Upper lobe of left lung (tissue), 6 donors: ENCODE measurements at places on chromosomes 2 and 18. TPM values are rescaled to one million over a fixed set of nuclear protein-coding genes. Genes with fewer than 3 reads are reported as not detected.

DSG4 gene
- not detected for total RNA-seq

GRCh38 chr2:44801841-44802776, 139.4 kb upstream of the SIX3 start:
- no peak for DNase-seq
- peaks cover 43% of the 10 kb centered on the region for H3K27me3 ChIP-seq

DNA sequence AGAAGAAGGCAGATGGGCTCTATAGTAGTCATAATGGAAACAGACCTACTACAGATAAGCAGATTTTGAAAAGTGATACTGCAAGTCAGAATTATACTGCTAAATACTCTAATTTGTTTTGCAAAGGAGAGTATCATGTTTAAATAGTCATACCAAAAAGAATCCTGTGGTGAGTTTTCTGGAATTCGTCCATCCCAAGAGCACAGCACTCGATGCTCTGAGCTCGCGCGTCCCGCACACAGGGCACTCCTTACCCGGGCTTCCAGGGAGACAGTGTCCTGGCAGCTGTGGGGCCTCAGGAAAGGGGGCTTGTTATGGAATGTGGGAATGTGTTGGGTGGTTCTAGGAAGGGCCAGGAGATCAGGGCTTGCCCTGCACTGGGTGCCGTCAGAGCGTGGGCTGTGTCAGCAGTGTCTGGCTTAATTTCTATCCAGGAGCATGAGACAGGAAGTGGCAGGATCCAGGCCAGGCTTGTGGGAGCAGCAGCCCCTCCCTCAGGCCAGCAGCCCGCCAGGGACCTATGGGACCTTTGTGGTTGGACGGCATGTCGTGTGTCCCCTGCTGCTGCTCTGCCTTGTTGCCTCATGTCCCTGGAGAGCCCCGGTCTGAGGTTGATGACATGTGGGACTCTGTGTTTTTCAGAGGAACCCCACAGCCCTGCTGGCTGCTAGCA, 193.2 kb upstream of the TPO start:
- H3K36me3 ChIP-seq, result no peaks in the 10 kb centered on the region
- no peak overlapping the region for H3K27ac ChIP-seq
- H3K4me3 ChIP-seq, result no peak overlapping the region
- H3K4me1 ChIP-seq, result no peaks in the 10 kb centered on the region
- DNase-seq, result no peak
- no peaks in the 10 kb centered on the region for H3K27me3 ChIP-seq

- H3K27ac ChIP-seq, result no peak overlapping the region
- H3K27me3 ChIP-seq, result no peaks in the 10 kb centered on the region
- DNase-seq, result no peak
- no peaks in the 10 kb centered on the region for H3K36me3 ChIP-seq
Measured at GRCh38 chr2:45498661-45499550, 112.2 kb downstream of the SRBD1 start.

- H3K4me1 ChIP-seq, result peaks cover 18% of the 10 kb centered on the region
- H3K4me3 ChIP-seq, result no peak overlapping the region
- no peak for DNase-seq
- H3K27ac ChIP-seq, result no peak overlapping the region
Measured at GRCh38 chr2:29916571-29916970, 4.8 kb downstream of the ALK start.

- no peaks in the 10 kb centered on the region for H3K36me3 ChIP-seq
- H3K27me3 ChIP-seq, result no peaks in the 10 kb centered on the region
- H3K4me1 ChIP-seq, result peaks cover 9% of the 10 kb centered on the region
- DNase-seq, result no peak
Measured at GRCh38 chr2:159073256-159073655, 104.8 kb downstream of the TANC1 start.

DNA sequence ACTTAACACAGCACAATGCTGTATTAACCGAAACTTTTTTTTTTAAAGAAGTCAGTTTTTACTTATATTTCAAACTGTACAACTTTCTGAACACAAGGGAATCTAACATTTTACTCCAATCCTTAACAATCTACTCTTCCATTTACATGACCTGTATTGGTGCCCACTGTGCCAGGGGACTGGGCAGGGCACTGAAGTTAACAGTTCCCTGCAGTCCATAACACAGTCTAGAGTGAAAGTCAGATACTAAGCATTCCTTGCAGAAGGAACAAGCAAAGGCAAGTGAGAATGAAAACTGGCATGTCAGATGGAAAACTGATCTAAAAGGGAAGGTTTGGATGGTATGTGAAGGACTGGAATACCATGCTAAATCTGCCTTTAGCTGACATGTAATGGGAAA, 29.8 kb downstream of the SUCLG1 start:
- no peaks in the 10 kb centered on the region for H3K27me3 ChIP-seq
- no peak overlapping the region for H3K4me3 ChIP-seq
- no peaks in the 10 kb centered on the region for H3K4me1 ChIP-seq

DNA sequence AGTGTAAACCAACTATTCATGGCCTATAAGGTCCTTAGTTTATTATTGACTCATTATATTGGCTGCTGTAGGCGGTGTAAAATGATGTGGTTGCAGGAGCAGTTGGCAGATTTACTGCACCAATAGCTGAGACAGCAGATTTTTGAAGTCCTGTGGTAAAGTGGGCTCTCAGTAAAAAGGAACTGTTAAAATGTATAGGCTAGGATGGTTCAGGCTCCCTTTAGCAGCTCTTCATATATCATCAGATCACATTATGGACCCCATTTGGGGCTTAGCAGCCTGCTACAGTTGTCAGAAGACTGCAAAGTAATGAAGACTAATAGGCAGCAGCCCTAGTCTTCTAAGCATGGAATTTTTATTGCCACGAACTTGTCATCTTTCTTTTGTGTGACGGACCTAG, 27.8 kb downstream of the MTX2 start:
- no peak for DNase-seq
- no peaks in the 10 kb centered on the region for H3K36me3 ChIP-seq
- H3K27me3 ChIP-seq, result no peaks in the 10 kb centered on the region
- no peak overlapping the region for H3K4me3 ChIP-seq
